ENCODE measurements at places on chromosomes 7 and 10.

- DNase-seq: no peak
Observed at GRCh38 chr7:40682696-40683095, 547.9 kb downstream of the SUGCT start.

- DNase-seq: no peak
Observed at GRCh38 chr7:65338346-65338745, 35.3 kb upstream of the ZNF92 start.

- DNase-seq: no peak
Observed at GRCh38 chr7:94386416-94386815, 8.3 kb upstream of the COL1A2 start.

DNA sequence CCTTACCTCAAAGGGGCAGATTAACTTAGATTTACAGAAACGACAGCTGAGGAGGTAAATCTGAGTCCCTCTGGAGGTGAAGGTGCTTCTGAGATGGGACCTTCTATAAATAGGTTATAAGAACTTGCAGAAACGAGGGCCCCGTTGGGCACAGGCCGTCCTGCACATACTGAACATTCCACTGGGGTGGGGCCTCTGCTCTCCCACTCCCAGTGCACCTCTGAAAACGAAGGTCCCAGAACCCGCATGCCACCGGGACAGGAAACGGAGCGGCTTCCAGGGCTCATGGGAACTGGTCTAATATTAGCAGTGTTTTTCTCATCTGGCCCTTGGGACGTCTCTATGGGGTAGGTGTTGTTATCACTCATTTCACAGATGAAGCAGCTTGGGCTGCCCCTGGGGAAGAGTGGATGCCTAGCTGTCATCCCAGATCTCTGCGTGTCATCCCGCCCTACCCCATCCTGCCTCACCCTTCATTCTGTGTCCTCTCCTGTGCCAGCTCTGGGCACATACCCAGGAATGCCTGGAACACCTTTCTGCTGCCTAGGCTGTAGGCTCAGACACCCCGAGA, 19.6 kb downstream of the C10orf62 start:
- DNase-seq: no peak

DNA sequence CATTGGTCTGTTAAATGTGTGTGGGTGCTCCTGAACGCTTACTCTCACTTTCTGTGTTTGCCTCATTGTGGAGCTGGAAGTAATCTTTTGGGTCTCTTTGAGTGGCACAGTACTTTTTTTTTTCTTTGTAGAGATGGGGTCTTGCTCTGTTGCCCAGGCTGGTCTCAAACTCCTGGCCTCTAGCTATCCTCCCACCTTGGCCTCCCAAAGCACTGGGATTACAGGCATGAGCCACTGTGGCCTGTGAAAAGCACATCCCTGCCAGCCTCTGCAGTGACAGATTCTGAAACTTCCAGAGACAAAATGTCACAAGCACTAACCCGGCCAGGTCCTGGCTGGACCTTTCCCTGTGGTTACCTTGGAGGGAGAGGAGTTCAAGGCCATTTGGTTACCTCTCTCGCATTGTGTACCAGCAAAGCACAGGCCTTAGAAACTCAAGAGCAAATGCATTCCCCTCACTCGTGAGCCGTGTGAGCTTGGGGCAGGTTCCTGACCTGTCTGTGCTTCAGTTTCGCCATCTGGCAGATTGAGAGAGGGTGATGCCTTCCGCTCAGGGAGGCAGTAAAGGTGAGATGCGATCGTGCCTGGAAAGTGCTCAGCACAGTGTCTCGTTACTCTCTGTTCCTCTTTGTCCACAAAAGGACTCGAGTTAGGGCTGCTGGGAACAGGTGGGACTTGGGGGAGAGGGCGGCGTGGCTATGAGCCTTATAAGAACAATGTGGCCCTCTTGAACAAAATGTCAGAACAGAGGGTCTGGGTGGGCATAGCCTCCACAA, 72.6 kb upstream of the SEPHS1 start:
- DNase-seq: no peak

GRCh38 chr7:115368998-115369397, 447.1 kb downstream of the MDFIC start:
- no peak for DNase-seq

DNA sequence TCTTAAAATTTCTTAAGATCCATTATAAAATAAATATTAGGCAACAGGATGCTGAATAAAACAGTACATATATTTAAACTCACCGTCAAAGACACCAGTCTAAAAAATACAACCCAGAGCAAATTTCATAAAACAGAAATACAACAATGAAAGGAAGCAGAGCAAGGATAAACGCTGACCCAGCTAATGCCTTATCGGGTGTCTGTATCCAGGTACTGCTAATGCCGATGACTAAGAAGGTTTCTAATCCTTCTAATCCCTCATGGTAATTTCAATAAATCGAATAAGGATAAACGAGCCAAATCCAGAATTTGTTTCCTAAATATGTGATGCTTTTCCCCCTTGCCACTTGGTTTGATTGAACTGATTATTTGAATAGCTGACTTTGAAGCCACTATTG, 1.7 kb downstream of the HYCC1 start:
- no peak for DNase-seq

- DNase-seq: no peak
Observed at GRCh38 chr7:50056131-50056530, 36.9 kb downstream of the ZPBP start.

DNA sequence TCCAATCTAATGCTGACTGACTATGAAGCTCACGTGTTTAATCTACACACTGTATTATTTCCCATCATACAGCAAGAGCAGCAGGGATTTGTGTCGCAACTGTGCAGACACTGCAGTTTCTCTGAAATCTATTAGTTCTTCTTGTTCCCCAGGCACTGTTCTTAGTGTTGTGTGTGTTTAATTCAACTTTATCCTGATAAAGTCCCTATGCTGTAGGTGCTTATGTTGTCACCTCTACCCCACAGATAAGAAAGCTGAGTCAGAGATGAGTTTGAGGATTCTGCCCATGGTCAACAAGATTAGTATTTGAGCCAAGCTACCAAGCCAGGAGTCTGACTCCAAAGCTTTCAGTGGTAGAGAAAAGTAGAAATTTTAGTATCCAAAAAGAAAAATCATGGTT, 22.5 kb upstream of the EPHB6 start:
- DNase-seq: no peak

DNA sequence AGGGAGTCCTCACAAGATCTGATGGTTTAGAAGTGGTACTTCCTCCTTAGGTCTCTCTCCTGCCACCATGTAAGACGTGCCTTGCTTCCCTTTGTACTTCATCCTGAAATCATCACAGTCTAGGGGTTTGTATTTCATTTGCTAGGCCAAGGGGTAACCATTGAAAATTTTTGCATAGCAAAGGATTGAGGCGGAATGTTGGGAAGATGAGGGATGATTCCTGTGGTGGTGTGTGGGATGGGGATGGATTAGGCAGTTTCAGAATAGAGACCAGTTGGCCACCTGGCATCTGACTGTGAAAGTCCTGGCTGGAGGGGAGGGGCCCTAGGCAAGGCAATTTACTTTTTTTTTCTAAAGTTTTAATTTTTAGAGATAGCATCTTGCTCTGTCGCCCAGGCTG, 222.9 kb downstream of the CAMK1D start:
- no peak for DNase-seq

DNA sequence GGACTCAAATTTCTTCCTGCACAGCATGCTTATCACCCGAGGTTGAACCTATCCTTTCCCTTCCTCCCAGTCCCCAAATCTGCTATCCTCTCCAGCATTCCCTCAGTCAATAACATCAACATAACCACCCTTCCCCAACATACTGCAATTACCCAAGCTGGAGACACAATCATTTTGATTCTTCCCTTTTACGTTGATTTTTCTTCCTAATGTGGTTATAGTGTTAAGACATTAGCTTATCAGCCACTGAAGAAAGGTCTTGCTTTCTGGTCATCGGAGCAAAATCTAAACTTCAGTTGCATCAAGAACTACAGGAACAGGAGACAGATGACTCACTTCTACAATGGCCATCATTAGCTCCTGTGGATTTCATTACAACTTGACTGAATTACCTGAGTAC, 3.5 kb upstream of the HBP1 start:
- DNase-seq: no peak

- DNase-seq: no peak
Observed at GRCh38 chr7:141960687-141961422, 12.7 kb downstream of the TAS2R38 start.

- no peak for DNase-seq
Observed at GRCh38 chr10:7409045-7409731, 1.6 kb downstream of the SFMBT2 start.

- DNase-seq: no peak
Observed at GRCh38 chr10:4138146-4138721, 353.2 kb upstream of the KLF6 start.

DNA sequence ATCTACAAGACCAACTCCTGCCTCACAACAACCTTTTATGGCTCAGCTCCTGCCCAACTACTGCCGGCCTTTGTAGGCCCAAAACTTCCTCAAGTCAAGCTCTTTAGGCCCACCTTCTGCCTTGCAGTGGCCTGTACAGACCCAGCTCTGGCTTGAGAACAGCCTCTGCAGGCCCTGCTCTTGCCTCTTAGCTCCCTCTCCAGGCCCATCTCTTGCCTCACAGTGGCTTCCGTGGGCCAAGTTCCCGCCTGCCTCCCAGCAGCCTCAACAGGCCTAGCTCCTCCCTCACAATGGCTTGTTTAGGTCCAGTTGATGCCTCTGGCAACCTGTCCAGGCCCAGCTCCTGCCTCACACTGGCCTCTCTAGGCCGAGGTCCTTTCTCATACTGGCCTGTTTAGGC, 32.4 kb upstream of the VKORC1L1 start:
- no peak for DNase-seq

DNA sequence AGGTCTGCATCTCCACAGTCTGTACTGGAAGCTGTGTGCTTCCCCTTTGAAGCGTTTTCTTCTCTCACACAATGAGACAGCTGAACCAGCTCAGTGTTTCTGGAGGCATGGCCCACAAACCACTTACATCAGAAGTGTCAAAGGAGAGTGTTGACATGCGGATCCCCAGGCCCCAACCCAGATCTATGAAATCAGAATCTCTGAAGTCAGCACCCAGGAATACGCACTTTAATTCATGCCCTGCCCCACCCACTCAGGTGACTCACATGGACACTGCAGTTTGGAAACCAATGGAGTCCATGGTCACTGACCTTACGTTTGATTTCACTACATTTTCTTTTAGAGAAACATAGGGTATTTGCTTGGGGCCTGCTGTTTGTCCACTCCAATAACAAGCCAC, 19.0 kb downstream of the TLL2 start:
- DNase-seq: no peak

- no peak for DNase-seq
Observed at GRCh38 chr10:103472005-103472404, 7.0 kb downstream of the CALHM3 start.

DNA sequence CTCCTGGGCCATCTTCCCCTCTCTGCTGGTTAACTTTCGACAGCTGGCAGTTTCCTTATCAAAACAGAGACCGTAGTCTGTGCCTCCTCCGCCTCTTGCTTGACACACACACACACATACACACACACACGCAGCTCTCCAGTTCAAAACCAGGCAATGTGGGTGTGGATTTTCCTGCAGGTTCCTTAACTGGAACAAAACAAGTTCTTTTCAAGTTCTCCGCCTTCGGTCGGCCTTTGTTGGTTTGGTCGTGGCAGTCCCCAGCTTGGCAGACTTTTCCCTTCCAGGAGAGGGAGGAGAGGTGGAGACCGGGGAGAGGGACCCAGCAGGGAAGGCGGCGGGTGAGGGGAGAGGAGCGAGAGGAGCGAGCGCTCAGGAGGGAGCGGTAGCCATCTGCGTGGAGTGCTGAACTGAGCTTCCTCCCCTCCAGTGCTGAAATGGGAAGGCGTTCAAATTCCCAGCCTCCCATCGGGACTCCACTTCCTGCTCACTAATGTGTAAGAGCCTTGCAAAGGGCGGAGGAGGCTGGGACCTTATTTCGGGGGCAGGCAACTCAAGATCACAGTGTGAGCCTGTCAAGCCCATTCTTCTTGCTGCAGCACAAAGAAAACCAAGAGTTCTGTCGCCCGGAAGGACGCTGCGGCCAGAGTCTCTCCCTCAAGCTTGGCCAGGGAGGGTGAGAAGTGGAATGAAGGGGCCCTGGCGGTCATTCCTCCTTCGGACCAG, 120.6 kb downstream of the PRPF18 start:
- DNase-seq: no peak

GRCh38 chr7:91913612-91914011, 27.1 kb upstream of the AKAP9 start:
- no peak for DNase-seq

DNA sequence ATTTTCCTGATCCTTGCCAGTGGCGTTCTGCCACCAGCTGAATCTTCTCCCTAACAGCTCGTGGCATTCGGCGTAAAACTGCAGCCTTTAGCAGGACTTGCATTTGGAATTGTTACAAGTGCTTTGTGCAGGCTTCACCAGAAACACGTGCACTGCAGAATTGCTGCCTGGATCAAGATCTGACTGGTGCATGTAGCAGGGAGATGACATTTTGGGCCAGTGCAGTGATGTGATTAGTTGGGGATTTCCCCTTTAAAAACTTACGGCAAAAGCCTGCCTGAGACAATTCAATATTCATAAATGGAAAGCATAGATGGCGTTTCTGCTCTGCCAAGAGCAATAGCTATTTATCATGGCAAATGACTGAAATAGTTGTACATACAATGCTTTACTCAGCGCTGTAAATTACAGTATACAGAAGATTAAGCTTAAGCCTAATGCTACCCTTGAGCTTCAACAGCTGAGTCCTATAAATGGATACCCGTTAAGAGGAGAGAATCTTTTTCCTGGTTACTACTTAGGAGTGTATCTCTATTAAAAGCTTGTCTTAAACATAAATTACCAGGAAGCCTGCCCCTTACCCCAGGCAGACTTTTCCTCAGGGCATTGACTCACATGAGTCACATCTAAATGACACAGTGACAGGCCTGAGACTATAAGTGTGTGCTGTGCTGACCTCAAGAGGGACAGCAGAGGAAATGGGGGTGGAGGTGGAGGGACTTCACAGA, 106.3 kb downstream of the ATXN7L1 start:
- no peak for DNase-seq

- no peak for DNase-seq
Observed at GRCh38 chr7:101953248-101953819, 135.9 kb downstream of the CUX1 start.

GRCh38 chr7:99551334-99551733, 580 bp downstream of the FAM200A start:
- DNase-seq: no peak

DNA sequence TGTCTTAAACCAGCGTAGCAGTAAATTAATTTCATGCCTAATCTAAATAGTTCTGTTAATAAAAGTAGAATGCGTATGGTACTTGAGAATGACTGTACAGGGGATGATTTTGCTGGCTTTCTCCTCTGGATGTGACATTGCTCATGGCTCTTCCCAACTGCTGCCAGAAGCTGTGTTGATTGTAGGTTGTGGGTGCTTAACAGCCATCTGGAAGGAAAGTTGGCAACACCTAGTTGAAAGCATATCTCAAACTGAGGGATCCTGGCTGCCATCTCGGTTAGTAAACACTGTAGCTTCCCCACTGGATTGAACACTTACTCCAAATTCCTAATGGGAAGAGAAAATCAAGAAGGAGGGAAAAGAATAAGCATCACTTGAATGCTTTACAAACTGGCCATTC, 130.9 kb downstream of the NXPH1 start:
- no peak for DNase-seq

GRCh38 chr10:30705625-30706149, 76.1 kb upstream of the LYZL2 start:
- DNase-seq: no peak

- DNase-seq: no peak
Observed at GRCh38 chr10:90162271-90162853, 461.0 kb downstream of the KIF20B start.

GRCh38 chr7:137846549-137846826, 286 bp downstream of the DGKI start:
- DNase-seq: no peak

GRCh38 chr10:8830048-8830447, 775.6 kb downstream of the GATA3 start:
- no peak for DNase-seq

GRCh38 chr7:122380992-122381391, 76.4 kb upstream of the FEZF1 start:
- DNase-seq: no peak
